Cerebellar cortex (tissue), 1 donor: ENCODE measurements at places on chromosomes 13 and 19.
A peak's percentile ranks its signal among the peaks of the same experiment; 100 is the strongest.

DNA sequence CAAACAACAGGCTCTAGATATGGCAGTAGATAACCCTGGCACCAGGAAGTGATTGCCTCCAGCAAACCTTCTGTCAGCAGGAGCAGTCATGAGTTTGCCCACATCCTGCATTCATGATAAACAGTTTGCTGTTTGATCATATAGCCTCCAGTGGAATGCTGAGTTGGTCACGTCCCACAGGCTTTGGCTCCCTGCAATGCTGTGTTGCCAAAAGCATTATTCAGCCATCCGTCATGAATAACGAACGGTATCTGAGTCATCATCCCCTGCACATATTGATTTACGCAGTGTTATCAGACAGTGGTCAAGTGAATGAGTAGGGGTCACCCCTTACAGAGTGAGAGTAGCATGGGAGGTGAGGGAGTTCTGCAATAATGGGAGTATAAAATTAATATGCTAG is 21.9 kb upstream of the ZNF432 start:
- DNase-seq: no peak

DNA sequence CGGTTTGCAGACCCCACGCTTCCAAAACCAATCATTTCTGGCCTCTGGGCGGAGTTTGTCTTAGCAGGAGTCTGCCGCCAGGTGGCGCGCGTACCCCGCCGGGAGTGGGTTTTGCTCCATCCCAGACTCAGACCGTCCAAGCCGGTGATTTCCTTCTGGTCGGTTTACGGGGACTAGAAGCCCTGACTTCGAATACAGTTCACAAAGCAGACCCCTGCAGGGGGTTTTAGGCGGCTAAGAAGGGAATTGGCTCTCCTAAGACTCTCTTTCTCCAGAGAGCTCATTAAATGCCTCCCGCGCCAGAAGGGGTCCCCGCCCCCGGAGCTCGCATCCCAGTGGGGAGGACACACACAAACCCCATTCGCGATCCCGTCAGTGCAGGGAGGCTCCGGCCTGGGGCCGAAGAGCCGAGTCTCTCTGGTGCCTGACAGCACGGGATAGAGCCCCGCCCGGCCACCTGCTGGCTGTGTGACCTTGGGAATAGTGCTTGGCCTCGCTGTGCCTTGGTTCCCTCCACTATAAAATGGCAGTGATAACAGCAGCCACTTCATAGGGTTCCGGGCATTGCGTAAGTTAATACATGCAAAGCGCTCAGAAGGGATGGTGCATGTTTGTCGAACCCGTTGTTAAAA is 8.6 kb upstream of the NUP62 start:
- peak; percentile 76 for DNase-seq

DNA sequence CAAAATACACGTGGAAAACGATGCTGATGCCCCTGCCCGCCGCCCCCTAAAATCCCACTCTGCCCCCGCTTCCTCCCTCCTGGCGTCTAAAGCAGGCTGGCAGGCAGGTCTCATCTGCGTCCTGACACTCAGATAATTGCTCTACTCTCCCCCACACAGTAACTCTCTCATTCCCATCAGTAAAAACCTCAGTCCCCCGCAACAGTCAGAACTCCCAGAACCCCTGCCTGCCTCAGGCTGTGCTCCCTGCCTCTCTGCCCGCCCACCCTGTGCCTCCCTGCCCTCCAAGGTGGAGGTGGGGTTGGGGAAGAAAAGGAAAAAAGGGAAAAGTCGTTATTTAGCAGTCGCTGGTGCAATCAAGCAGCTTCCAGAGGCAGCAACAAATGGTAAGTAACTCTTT is 473.7 kb downstream of the EFNB2 start:
- no peak for DNase-seq

GRCh38 chr13:51539887-51540286 is 44.4 kb upstream of the WDFY2 start:
- DNase-seq: no peak

DNA sequence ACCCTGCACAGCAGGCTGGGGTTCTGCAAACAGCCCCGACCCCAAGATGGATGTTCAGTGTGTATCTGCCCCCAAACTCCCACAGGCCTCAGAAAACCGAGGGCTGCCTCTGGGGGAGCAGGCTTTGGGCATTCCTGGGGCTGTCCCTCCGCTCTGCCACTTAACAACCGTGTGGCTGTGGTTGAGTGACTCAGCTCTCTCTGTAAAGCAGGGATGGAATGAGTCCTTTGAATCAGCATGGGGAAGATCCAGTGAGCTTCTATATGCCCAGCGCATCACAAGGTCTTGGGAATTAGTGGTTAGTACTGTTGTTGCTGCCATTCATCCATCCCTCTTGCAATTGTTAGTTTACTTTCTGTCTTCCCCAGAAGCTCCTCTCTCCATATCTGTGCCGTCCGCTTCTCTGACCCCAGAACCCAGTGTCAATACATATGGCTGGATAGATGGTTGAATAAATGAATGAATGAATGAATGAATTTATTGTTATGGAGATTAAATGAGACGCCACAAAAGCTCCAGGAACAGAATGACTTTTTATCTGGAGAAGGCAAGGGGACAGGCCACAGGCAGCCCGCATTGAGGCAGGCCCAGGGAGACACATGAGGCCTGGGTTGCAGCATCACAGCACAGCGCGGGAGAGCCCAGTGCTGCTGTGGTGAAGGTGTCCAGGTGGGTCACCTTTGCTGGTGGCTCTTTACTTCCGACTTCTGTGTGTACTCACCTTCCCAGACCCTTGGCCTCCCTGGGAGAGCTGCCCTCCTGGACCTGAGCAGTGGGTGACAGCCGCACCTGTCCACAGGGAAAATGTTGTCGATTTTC is 89.2 kb downstream of the RGCC start:
- no peak for DNase-seq

DNA sequence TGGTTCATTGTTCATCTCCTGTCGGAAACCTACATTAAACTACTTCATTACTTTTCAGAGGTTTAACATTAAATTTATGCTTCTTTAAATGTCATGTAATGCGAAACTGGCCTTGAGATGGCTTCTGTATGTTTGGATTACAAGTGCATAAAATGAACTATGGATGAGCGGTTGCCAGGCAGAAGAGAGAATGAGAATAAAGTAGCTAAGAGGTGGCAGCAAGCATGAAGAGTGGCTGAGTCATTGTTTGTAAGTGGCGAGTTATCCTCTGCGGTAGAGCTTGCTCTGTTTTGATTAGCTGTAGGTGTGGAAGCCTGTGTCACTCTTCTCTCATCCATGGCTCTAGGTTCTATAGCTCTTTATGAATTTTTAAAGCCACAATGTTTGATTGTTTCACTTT is 1139.6 kb upstream of the PCDH9 start:
- DNase-seq: no peak

DNA sequence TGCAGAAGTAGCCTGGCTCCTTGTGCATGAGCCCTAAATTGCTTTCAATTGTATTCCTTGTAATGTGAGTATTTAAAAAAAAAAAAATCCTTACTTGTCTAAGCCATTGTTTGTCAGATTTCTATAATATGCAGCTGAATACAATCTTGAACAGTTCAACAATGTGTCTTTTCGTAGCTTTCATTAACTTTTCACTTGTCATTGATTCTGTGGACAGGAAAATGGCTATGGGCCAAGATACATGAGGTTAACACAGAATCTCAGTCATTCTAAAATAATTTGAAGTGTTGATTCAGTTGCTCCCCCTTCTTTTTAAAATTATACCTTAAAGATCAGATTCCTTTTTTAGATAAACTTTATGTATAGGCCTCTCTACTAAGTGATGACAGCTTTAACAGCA is 395.8 kb upstream of the KLF12 start:
- no peak for DNase-seq

DNA sequence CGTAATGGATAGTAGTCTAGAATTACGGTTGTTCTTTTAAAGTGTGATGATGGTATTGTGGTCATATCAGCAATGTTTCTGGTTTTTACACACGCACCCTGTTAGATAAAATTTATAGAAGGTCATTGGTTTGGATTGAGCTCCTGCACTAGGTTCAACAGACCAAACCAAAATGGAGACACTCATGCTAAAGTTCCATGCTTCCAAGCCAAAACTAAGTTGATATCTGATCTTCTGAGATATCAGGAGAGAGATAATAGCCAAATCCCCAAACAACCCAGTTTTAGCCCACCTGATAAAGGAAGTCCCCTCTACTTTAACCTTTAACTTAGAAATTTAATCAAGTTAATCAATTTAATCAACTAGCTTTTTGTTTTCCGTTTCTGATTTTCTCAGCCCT is 1.2 kb downstream of the NOSIP start:
- no peak for DNase-seq
